ENCODE measurements at places on chromosomes 7 and 10.

- no peak for DNase-seq
These were observed 432.0 kb downstream of the ATRNL1 start for GRCh38 chr10:115525141-115525540.

DNA sequence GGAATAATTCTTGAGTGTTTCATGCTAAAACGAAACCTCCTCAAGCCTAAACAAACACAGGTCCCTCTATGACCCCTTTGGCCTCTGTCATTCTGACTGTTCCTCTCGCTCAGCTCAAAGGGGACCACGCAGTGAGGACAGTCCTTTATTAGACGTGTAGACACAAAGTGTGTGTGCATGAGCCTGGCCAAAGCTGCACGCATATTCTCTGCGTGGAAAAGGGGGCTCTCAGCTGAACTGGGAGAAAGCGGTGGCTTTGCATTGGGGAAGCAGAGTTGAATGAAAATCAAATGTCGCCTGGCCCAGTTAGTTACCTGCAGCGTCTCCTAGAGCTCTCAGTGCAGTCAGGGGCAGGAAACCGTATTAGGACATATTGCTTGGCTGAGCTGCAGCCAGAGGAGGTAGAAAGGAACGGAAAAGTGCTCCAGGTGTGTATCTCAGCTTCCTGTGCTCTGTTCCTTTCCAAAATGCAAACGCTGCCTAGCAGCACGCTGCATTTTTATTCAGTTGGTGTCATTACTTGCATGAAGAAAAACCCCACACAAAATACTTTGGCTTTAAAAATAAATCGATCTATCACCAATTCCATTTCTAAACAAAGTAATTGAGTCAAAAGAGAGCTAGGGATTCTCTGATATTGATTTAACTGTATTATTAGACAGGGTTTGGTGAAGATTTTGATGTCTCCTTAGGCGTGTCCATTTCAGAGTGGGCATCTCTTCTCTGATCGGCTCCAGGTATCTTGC lies 4.9 kb downstream of the GATA3 start:
- no peak for DNase-seq

GRCh38 chr7:139451638-139452037 lies 31.8 kb downstream of the KLRG2 start:
- DNase-seq = no peak

- DNase-seq = no peak
These were observed 5.9 kb downstream of the GCK start for GRCh38 chr7:44183386-44183785.

DNA sequence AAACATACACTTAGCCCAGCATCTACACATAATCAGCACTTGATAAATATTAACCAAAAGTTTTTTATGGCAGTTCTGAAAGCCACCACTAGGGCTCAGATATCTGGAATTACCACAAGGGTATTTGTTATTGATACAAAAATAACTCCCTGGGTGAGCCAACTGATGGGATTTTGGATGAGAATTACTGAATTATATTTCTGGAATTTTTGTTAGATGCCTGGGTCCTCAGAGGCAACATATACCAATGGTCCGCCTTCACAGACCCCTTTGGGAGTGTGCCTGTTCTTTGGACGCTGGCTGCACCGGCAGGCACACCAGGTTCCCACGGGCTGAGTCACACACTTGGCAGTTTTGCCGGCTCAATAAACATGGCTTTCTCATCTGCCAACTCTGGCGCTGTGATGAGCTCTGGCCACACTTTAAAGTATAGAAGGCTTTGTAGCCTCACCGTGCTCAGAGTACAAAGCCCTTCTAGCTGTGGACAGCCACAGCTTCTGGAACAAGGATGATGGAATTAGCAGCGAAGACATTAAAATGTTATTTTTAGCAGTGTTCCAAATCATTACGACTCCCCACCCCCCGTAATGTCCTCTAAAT lies 24.5 kb upstream of the EEPD1 start:
- DNase-seq = peak; percentile 48

DNA sequence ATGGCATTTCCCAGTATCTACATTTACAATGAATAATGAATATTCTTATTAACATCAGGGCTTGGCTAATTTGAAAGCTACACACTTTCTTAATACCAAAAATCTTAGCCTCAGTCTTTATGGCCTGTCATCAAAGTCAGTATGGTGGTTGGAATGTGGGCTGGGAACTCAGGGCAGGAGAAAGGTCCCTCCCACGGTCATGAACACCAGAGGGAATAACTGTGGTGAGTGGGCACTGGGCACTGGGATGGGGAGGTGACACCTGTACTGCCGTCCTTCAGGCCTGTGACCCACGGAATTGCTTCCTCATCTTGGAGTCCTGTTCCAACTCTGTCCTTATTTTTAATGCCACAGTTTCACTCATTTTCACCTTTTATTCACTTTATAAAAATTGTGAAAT lies 276.9 kb upstream of the PLPP4 start:
- no peak for DNase-seq

DNA sequence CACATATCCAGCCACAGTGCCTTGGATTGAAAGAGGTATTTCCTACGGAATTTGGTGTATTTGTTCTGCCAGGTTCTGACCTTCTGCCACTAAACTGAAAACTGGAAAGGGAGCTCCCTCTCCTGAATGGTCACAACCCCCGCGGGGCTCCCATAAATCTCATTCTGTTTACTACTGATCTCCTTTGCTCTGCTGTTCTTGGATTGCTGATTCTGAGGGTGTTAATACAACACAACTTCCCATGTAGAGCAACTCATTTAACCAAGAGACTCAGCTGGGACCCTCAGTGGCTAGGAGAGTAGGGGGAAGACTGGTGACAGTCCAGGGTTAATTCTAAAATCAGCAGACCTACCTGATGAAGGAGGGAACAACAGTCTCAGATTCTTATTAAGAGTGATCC lies 662.9 kb downstream of the INHBA start:
- DNase-seq = no peak

GRCh38 chr7:38839851-38840250 lies 69.1 kb downstream of the VPS41 start:
- DNase-seq = no peak

DNA sequence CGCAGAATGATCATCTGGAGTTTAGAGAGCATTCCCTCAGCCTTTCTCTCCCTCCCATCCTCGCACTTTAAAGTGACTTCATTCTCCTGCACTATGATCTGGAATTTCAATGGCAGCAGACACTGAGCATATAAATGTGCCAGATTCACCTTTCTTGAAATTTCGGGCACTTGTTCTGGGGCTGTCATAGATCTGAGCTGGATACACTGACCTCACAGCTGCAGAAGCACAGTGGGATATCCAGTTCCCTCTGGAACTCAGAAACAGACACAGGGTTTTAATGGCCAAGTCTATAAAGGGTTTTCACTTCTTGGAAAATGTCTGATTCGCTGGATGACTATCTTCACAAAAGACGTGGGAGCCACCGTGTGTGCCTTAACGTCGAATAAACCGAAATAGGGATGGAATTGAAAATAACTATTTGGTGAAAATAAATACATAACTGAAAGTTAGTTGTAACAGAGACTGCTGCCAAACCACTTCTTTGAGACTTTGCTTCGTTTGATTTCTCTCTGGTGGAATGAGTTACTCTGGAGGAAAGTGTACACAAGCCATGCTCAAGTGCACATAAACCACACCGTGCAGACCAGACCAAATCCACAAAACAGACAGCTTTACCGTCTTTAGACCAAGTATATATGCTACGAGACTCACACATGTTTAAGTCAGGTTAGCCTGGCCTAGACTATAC lies 126.1 kb downstream of the SVIL start:
- DNase-seq = no peak

DNA sequence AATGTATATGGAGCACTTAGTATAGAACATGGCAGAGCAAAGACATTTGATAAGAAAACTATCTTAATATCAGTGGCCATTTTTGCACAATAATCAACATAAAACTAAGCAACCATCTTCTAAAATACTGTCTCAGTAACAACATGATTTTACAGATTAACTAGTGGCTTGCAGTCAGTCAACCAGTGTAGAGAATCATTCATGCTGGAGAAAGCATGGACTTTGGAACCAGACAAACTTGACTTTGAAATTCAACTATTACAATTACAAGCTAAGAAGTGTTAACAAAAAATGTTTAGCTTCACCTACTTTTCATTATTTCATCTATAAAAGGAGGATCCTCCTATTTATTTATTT lies 27.7 kb downstream of the CUBN start:
- DNase-seq = no peak

DNA sequence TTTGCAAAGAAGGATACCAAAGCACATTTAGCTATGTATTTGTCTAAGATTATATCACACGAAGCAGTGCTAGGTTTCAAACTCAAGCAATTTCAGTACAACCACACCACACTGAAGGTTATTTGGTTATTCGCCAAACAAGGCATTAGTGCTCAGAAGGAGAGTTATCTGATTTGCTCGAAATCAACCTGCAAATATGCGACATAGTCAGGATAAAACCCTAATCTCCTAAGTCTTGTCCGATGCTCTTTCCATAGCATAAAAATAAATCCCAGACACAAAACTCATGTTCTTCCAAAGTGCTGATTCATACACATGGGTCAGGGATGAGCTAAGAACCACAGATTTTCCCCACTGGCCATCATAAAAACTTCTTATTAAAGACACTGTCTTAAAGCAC lies 1288.0 kb upstream of the SORCS1 start:
- no peak for DNase-seq

DNA sequence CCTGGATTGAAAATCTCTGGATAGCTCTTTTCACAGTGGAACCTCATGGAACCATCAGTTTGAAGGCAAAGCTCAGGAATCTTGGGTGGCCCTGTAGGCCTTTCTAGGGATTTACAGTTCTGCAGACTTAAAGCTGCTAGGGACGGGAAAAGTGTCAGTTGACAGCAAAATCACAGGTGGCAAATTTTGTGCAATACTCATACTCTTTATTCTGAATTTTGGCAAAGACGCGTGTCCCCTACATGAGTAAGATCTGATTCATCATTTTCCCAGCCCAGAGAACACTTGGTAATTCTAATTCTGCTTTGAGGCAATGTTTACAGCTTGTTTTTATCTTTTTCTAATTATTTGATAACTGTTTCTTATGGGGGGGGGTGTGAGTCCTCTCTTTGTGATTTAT lies 3.6 kb downstream of the LRRC17 start:
- no peak for DNase-seq

- no peak for DNase-seq
These were observed 17.0 kb upstream of the GIMAP2 start for GRCh38 chr7:150668472-150668911.

DNA sequence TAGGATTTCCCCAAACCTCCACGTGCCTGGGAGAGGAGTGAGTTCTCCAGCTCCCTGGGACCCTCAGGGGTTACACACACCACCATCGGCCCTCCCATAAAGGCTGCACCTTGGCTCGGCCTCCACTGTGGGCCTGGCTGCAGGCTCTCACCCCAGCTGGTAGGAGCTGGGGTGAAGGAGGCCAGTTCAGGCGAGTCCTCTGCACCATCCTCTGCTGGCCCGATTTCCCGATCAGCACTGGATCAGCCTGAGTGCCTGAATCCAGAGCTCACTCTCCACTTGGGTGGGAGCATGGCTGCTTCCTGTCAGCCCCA lies 115.1 kb upstream of the RET start:
- DNase-seq = no peak

DNA sequence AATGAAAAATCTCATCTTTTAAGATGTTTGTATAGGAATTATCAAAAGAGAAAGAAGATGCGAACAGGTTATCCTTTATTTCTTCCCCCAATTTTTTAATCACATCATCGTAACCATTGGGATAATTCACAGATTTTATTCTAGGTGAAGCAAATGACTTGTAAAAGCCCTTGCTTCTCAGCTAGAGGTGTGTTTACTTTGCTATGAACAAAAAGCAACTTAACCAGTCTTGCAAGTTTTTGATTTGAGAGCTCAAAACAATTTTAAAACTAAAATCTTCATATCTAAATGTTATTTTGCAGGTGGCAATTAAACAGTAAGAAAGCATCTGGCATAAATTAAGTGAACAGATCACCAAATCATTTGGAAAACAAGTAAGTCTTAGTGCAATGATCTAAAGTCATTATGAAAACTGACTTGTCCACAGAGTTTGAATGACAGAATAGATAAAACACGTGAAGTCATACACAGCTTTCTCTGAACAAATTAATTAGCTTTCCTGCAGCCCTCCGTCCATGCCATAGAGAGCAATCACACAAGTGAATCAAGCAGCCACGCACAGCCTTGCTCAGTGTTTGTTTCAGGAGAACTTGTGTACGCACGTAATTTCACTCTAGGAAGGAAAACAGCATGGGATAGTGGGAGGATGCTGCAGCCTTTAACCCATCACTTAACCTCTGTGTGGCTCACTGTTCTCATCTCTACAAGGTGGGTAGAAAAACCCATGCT lies 85.0 kb upstream of the ZNF800 start:
- no peak for DNase-seq

- DNase-seq = no peak
These were observed 92.7 kb downstream of the NRG3 start for GRCh38 chr10:81967716-81968115.

GRCh38 chr10:32454148-32454547 lies 8.2 kb downstream of the CCDC7 start:
- DNase-seq = no peak

GRCh38 chr10:6411436-6411835 lies 168.6 kb downstream of the PRKCQ start:
- no peak for DNase-seq

DNA sequence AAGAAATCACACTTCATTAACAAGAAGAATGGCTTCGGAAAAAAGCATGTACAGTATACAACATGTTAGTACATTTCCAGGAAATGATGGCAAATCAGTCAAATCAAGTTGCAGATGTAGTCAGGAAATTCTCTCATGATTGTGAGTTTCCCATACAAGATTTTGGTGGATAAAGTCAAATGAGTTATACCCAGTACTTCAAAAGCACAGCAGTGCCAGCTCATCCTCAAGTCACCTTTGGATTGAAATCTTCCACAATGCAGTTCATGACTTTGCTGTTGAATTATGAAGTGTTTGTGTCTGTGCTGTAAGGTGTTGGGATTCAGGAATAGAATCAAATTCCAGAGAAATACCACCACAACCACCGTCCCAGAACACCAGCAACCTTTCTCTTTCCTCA lies 301.3 kb upstream of the BMPER start:
- no peak for DNase-seq

DNA sequence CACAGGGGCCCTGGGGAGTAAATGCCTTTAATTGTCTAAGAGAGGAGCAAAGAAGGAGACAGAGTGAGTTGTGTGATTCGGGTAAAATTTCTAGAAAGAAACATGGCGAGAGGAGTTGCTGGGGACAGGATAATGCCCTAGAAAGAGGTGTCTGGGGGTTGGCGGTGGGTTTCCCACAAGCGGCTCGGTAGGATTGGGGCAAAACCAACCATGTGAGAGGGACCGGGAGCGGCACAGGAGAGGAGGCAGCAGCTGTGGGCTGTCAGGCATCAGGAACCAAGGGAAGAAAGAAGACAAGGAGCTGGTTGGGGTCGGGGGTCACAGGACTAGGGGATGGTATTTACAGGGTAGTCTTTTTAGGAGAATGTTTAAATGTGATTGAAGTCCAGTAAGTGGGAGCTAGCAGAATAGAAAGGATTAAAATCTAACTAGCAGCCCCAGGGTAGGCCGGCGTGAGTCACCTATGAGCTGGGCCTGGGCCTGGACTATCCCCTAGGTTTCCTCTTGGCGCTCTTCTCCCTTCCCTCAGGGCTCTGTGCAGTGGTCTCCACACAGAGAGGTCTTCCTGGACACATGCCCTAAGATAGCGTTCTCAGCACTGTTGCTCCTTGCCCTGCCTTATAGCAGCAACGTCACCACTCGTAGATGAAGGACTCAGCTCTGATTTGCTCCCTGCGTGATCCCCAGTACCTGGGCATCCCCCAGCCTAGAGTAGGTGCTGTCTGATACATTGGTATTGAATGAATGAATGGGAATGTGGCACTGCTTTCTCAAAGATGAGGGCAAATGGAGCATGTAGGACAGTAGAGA lies 32.6 kb downstream of the IKZF1 start:
- no peak for DNase-seq

Data from hematopoietic multipotent progenitor cell treated with erythropoietin and hydrocortisone succinate and interleukin-3 and kit ligand, for 6 days (in vitro differentiated cells).